Activated naive CD8-positive, alpha-beta T cell treated with anti-CD3 and anti-CD28 coated beads, Interleukin-2, amount 10 ng/mL, durations not matched to agents 7 days and 5 days (primary cell): ENCODE measurements at places on chromosomes 11 and 22. TPM values are rescaled to one million over a fixed set of nuclear protein-coding genes. Genes with fewer than 3 reads are reported as not detected.
A peak's percentile ranks its signal among the peaks of the same experiment; 100 is the strongest.

Gene HTR3A
- not detected for total RNA-seq

Gene SOX10
- not detected for total RNA-seq

GRCh38 chr11:8765294-8765693 is 82.7 kb downstream of the RPL27A start:
- DNase-seq: no peak

Gene DHCR7
- total RNA-seq: 48.8 TPM

- peak; percentile 36 for DNase-seq
Measured at GRCh38 chr11:6681949-6682348, 1.2 kb downstream of the MRPL17 start.

DNA sequence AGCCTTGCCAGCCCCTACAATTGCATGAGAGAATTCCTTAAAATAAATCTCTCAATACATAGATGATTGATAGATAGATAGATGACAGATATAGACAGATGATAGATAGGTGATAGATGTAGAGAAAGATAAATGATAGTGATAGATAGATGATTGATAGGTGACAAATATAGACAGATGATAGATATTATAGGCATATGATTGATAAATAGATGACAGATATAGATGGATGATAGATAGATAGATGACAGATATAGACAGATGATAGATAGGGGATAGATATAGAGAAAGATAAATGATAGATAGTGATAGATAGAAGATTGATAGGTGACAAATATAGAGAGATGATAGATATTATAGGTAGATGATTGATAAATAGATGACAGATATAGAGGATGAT is 564.6 kb downstream of the ETS1 start:
- DNase-seq: no peak

DNA sequence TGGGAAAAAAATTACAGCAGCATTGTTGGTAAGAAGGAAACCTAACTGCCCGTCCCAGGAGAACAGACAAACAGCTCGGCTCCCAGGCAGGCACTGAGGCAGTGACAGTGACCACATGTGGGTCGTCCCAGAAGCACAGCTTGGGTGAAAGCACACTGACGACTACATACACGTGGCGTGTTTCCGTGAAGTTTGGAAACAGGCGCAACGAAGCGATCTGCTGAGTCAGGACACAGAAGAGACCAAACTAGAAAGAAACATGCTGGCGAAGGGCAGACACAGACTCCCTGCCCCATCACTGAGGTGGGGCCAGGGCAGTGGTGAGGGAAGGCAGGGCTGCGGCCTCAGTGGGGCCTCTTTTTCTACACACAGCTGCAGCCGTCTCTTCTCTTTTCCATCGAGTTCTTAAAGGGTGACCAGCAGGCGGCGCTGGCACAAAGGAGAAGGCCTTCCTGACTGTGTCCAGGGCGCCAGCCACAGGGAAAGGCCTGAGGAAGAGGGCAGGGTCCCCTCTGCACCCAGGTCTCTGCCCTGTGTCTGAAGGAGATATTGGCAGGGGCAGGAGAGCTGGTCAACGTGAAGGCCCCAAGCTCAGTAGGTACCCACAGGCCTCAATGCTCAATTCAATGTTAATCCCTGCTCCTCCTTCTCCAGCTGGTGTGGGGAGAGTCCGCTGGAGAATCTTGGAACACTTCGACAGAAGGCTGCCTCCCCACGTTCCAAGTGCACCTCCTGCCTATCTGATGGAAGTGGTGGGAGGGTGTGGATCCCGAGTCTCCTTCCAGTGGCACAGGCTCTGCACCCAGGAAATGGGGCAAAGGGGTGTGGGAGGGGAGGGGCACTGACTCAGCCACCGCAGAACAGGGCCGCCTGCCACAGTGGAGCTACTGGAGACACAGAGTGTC is 19.9 kb downstream of the CARS1 start:
- DNase-seq: peak; percentile 61

DNA sequence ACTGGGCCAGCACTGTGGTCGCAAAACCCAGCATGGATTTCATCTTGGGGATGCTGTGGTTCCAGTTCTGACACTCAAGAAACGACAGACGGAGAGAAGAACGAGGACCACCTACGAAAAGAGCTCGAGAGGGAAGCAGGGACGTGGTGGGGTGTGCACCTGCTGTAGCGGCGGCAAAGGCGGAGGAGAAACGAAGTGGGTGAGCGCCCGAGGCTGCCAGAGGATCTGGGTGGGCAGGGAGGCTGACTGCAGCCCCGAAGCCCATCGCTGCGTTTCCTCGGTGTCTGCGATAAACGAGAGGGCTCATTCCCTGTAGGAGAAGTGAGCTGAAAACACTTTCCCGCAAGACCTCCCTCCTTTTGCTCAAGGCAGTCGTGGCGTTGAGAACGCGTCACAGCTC is 246.1 kb downstream of the OR4C45 start:
- no peak for DNase-seq

DNA sequence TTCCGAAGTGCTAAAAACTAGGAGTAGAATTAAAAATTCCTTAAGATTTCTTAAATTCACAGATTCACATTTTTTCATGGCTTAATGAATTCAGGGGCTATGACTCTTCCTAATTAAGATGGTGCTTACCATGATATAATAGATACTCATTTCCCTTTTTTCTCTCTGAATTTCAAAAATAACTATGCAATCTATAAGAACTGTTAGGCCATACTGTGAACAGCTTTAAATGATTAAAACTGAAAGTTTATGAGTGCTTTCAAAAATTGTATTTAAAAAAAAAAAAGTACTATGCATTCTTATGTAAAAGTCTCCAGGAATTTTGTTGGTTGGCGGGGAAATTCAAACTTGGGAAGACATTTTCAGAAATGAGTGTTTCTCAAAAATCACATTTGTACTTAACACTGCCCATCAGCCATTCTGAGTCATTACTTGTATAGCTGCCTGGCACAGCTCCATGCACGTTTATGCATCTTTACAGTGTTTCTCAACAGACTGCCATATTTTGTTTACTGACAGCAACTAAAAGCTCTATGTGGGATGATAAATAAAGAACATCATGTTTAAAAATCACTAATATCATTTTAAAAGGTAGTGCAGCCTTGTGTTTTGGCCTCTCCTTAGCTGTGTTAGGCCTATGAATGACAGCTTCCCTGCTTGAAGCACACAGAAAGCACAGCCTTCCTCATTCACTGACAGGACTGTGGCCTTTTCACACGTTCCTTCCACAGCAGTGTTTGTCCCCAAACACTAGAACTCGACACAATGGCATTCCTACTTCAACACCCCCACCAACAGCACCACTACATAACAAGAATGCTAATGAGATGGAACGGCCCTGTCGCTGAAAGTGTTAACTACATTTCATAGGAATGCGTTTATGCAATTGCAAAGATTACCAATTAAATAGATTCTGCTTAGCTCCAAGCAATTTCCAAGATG is 131.4 kb downstream of the DCDC1 start:
- DNase-seq: no peak

Gene IGSF22
- total RNA-seq: 2.5 TPM
